NCI-H1436 (cell line): ENCODE measurements at places on chromosomes 11 and 22.

GRCh38 chr22:40345271-40345670 lies 1.0 kb upstream of the ADSL start:
- DNase-seq, result no peak

DNA sequence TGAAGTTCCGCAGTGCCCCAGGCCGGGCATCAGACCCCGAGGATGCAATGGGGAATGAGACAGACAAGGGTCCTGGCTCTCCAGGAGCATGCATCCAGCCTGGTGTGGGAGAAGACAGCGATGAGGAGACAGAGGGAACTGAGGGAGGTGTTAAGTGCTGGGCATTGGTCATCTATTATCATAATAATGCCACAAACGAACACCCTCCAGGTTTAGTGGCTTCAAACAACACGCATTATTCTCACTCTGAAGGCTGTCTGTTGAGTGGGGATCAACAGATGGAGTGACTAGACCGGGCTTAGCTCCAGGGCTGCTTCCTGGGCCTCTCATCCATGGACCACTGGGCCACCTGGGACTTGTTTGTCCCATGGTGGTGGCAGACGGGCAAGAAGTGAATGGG lies 48.6 kb downstream of the MCM5 start:
- no peak for DNase-seq

- no peak for DNase-seq
Measured at GRCh38 chr22:44969817-44970216, 40.0 kb downstream of the PHF21B start.

DNA sequence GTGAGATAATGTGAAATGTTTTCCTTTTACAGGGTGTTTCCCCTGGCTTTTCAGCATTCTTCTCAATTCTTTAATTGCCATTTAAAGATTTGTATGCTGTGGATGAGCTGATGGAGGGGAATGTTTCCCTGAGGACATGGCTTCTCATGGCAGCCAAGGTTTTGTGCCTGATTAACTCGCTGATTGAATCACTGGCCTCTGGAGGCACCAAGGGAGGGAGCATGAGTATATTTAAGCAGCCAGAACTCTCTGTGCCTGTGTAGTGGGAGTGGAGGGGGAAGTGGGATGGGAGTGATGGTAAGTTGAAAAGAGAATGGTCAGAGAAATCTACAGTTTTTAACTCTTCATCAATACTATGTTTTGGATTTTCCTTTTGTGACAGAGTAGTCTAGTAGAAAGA lies 88.7 kb downstream of the STIM1 start:
- no peak for DNase-seq

DNA sequence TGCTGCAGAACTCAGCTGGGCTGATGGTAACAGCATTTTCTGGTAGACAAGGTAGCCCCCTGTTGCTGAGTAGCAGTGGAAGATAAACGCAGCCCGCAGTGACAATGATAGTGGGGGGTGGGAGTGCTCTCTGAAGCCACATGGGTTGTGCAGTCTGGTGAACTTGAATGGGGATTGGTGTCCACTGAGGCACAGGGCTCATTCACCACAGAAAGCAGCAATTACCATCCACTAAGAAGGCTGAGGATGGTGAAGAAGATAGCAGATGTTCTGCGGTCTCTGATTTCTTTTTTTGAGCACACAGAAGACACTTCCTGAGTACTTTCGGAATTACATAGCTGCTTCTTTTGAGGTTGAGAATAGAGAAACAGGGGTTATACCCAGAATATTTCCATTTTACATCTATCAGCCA lies 150.3 kb downstream of the LRRC4C start:
- no peak for DNase-seq
